Epithelial cell of esophagus (primary cell): ENCODE measurements at places on chromosomes 4 and X.

DNA sequence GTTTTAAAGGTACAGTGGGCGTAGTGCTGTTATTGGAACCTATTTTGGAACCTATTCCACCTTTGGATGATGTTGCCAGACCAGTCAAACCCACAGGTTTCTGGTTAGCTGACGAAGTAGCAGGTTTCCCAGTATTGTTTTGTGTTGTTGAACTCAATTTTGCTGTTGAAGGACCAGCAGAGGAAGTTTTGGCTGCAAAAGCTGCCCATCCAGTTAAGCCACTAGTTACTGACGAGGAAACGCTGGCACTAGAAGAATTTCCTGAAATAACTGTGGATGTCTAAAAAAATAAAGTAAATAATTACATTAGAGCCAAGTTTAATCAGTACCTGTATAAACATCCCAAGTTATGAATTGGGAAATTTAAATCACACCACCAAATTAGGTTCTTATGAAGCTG is 25.5 kb downstream of the INTS12 start:
- peak; percentile 88 for DNase-seq

GRCh38 chr4:93659629-93660028 is 168.9 kb upstream of the ATOH1 start:
- DNase-seq: peak; percentile 15

DNA sequence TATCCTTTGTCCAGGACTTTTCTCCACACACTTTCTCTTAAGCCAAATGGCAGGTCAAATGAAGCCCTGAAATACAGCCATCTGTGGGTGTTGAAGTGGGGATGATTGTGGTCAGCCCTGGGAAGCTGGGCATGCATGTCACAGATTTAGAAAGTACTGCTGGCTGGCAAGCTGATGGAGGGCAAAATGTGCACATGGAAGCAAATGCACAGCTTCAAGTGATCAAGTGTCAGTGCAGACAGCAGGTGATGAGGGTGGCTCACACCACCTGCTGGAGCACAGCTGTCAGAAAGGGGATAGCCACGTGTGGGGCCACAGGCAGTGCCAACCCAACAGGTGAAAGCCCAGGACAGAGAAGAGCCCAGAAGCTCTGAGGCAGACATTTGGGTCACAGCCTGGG is 40.3 kb upstream of the ATXN3L start:
- DNase-seq: no peak

GRCh38 chr4:65960751-65961150 is 290.5 kb upstream of the EPHA5 start:
- DNase-seq: no peak

DNA sequence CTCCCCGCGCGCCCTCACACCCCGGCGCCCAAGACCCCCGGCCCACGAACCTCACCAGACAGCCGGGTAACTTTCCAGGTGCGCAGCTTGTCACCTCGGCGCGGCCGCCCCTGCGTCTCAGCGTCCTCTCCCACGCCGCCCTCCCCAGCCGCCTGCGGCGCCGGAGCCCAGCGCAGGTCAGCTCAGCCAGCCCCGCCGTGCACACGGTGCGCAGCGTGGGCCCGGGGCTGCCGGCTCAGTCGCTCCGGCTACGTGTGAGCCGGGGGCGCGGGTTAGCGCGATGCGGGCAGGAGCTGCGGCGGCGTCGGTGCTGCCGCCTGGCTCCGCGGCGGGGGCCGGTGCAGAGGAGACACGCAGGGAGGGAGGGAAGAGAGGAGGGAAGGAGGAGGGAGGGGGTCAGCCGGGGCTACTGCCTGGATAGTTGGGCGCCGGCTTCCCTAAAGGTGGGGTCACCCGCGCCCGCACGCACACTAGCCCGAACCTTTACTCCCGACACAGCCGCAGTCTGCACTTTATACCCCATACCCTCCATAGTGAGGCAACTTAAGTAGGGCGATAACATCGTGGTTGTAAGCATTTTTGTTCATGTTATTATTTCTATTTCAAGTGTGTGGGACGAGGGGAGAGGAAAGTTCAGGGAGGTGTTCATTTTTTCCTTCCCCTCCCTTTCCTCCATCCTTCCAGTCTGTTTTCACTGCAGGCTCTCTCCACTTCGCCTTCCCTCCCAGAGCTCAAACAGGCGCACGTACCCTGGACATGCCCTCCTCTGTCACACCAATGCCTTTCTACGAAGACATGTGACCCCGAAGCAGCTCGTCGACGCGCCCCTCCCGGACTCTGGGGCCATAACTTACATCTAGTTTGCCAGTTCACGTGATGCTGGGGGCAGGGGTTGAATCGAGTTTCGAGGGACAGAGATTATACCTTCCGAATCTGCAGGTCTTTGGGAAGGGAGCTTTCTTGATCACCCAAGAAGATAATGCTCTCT is at the start of gene PRKG2:
PRKG2 (minus strand) TSS at position 342 of the 988 bp plus-strand sequence. CDS start 10,175 bp downstream, outside the sequence.
- DNase-seq: peak; percentile 8

DNA sequence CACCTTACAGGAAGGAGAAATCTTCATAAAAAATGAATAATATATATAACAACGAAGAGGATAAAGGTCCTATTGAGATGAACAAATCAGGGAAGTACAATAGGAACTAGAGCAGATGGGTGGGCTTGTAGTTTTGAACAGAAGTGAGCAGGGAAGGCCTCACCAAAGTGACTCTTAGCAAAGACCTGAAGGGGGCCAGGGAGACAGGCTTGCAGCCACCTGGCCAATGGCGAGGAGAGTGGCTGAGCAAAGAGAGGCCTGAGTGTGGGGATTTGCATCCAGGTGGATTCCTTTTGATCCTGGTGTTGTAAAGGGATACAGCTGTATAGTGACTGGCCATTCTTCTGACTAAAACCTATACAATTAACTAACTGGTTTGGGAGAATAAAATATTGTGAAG is 354.1 kb downstream of the CAMK2D start:
- DNase-seq: no peak

GRCh38 chr4:26936284-26937065 is 75.8 kb downstream of the STIM2 start:
- peak; percentile 6 for DNase-seq

GRCh38 chrX:152028579-152028978 is 54.1 kb upstream of the GABRE start:
- no peak for DNase-seq

DNA sequence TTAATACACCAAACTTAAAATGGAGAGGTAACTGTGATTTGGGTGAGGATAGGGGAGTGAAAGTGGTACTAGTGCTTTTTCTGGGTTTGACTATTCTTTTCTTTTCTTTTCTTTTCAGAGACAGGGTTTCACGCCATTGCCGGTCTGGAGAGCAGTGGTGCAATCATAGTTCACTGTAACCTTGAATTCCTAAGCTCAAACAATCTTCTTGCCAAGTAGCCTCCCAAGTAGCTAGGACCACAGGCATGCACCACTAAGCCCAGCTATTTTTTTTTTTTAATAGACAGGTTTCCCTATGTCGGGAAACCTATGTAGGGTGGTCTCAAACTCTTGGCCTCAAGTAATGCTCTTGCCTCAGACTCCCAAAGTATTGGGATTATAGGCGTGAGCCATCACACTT is 3.0 kb upstream of the ARMCX4 start:
- no peak for DNase-seq

DNA sequence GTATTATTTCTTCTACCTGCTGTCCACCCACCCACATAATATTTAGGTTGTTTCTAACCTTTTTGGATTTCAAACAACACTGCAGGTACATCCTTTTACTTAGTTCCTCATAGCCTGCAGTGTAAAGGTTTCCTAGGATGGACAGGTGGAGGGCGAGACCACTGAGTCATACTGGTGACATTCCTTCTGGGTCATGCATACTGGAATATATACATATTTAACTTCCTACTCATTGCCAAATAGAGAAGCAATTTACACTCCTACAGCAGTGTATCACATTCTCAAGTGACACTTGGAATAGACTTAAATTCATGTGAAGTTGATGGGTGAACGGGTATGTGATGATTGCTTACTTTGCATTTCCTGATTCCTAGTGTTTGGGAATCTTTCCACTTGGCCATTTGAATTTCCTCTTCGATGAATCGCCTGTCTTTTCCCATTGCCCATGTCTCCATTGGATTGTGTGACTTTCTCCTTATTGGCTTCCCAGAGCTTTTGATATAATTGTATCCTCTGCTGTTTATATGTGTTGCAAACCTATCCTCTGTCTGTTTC is 8.2 kb upstream of the PPP2R2C start:
- peak; percentile 25 for DNase-seq

GRCh38 chr4:128310266-128310697 is 22.7 kb upstream of the PGRMC2 start:
- DNase-seq: no peak

- DNase-seq: no peak
Observed at GRCh38 chr4:5878359-5878758, 14.5 kb downstream of the CRMP1 start.

DNA sequence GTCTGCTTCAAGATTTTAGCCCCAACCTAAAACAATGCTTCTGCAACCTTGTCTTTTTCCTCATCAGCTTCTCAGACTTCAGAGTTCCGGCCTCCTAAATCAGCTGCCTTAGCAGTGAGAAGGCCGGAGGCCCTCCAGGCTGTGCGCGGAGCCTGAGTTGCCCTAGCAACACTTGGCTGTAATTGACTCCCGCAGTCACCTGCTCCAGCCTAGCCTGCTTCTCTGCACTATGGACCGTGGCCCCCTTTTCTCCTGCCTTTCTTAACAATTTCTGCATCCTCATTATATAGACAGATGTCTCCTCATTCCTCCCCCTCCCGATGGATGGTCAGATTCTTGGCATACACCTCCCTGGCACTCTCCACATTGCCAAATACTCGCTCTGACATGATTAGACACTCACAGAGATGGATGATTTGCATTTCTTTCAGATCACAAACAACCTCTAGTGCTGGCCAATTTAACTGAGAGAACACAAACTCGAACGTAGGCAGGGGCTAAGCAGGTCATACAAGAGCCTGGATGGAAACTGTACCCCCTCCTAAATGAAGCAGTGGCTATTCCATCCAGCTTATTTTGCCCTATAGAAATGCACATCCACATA is 9.5 kb upstream of the HUWE1 start:
- DNase-seq: no peak

DNA sequence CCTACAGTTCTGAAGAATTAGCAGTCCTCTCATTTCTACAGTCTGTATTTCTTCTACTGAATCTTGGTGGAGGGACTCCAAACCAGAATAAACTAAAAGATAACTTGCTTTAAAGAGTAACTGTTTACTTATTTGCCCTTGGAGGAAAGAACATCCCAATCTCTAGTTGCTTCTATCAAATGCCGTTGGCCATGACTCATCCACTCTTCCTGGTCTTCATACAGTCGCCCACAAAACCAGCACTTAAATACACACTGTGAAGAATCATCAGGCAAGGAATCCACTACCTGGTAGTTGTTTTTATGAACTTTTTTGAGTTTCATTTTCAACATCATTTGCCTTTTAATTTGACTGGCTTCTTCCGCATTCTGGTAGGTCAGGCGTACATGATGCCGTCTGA is 14.2 kb downstream of the ZNF518B start:
- DNase-seq: no peak

DNA sequence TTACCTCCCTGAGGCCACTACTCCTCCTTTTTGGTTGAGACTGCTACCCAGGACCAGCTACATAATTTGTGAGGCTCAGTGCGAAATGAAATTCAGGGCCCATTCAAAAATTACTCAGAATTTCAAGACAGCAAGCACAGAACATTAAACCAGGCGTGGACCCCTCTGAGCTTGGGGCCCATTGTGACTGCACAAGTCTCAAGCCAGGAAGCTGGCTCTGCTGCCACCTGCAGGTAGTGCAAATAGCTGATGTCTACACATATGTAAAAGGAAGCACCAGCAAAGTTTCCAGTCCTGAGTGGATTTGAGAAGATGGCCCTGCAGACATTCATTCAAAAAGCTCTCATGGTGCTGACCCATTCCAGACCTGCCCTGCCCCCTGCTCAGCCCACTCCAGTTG is 213.4 kb upstream of the LNX1 start:
- peak; percentile 63 for DNase-seq

DNA sequence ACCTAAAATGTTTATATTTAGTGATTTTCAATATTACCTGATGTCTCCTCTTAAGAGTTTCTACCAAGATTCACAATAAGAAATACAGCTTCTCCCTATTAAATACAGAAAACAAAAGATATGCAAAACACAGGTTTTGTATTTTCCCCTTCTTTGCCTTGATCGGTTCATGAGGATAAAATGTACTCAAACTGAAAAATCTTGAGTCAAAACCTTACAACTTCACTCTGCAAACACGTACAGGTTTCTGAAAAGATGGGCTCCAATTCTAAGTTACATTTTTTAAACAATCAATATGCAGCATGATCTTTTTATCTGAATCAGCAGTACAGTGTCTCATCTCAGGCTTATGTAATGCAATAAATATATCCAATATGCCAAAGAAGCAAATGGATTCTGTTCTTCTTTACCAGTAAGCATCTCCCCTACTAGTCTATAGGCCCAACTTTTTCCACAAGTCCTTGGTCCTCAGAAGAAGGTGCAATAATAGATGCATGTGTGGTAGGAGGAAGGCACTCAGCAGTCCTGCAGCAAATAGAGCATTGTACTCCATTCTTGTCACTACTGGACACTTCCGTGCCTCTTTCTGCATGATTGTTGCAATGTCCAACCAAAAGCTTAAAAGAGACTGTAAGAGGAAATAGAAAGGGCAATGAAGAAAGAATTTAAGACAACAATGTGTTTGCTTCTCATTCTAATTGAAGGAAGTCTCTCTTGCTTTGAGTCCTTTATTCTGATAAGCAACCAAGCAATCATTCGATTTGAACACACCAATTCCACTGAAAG is 3.2 kb downstream of the MAPK10 start:
- no peak for DNase-seq

DNA sequence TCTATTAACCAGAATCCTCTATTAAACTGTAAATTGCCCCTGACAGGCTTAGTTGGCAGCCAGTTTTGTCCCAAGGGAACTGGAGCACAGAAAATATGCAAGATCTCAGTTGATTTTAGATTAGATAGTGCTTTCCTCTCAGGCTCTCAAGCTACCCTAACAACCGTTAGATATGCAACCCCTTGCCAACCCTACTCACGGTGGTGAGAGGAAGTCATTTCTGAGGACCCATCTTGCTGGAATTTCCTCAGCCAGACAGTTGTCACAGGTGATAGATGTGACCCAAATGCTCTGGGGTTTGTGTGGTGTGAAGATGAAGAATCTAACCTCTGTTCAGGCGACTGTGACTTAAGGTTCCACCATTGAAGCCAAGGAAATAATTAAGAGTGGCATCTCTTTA is 447.1 kb downstream of the MID1IP1 start:
- no peak for DNase-seq

GRCh38 chrX:40852586-40852985 is 117.2 kb upstream of the MED14 start:
- DNase-seq: no peak

DNA sequence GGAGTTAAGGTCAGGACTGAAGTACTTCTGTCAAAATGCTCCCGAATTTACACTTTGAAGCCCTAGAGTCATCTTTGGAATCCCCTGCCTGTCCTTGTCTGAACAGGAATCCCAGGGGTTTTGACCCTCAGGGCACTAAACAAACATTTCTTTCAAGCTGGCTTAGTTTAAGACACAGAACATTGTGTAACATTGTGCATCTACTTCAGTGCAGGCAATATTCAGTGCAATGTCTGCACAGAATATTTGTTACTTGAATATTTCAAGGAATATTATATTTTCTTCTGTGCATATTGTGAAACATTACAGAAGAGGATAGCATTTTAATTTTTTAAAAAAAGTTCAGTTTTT is 763.4 kb downstream of the PCDH18 start:
- peak; percentile 60 for DNase-seq

- DNase-seq: no peak
Observed at GRCh38 chr4:94375364-94375763, 32.7 kb upstream of the HPGDS start.

- DNase-seq: no peak
Observed at GRCh38 chr4:156228676-156229075, 275.0 kb upstream of the CTSO start.
